ENCODE measurements at places on chromosomes 6 and 20. TPM values are rescaled to one million over a fixed set of nuclear protein-coding genes. Genes with fewer than 3 reads are reported as not detected.

- DNase-seq = no peak
Observed at GRCh38 chr6:157158897-157159296, 164.4 kb downstream of the TMEM242 start.

- DNase-seq = no peak
Observed at GRCh38 chr20:45765980-45766379, 25.7 kb downstream of the WFDC3 start.

DNA sequence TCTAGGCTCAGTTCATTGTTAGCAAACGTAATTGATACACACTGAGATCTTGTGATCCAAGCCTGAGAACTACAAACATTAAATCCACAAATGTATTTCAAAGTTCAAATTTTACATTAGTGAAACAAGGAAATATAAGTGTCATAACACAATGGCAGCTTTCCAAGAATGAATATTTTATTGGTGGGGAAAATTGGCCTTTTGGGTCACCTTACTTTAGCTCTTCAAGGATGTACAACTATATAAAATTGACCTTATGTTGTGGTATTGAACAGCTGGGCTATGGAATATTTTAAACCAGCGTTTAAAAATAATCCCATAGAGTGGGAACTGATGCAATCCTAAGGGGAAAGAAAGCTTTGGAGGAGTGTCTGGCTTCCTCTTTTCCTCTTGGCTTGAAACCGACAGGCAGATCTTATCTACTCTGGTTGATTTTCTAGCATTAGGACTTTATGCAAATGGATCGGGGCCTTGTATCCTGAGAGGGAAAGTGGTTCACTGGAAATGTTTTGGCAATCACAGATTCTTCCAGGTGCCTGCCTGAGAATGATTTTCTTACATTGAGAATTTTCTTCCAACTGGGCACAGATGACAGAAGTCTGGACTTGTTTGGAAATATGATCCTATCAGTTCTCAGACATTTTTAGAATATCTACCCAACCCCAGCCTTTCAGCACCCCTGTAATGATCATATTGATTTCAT is 184.8 kb upstream of the ECI2 start:
- DNase-seq = no peak

DNA sequence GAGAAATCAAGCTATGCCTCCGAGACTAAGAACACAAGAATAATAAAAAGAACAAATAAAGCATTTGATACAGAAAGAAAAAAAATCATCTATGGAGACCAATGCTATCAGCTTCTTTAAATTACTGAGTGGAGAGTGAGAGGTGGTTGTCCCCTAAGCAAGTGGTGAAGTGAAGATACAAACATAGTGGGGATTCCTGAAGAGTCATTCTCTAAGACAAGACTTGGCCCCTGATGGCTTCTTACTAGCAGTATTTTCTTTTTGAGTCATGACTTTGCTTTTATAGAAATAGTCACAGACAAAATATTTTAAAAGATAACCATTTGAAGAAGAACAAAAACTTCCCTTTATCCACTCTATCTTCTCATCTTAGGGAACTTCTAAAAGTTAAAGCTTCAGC is 261.4 kb upstream of the PRDM1 start:
- DNase-seq = no peak

GRCh38 chr6:40743690-40744446 is 156.7 kb upstream of the LRFN2 start:
- DNase-seq = no peak

DNA sequence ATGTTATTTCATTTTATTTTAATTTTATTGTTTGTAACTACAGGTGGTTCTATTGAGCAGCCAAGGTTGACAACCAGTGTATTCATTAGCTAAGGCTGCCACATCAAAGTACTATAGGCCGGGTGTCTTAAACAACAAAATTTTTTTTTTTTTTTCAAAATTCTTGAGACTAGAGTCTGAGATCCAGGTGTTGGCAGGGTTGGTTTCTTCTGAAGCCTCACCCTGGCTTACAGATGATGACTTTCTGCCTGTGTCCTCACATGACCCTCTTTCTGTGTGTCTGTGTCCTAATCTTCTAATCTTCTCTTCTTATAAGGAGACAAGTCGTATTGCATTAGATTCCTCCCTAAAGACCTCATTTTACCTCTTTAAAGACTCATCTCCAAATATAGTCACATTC is 208.4 kb downstream of the MANEA start:
- no peak for DNase-seq

- DNase-seq = no peak
Observed at GRCh38 chr6:11404081-11404480, 133.5 kb upstream of the TMEM170B start.

DNA sequence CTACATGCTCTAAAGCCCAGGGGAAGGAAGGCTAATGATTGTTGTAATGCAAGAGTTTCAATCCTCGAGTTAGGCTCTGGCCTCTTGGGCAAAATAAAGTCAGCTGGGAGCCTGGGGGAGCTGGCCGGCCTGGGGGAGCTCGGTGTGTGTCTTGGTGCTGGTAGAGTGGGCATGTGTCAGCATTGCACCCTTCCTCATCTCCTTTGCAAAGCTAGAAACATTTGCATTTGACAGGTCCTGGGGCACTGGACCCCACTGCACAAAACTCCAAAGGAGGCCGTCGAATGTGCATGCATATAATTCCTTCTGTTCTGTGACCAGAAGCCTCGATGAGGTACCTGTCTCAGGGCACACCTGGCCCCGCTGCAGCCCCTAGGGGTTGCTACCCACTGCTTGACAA is 74.6 kb upstream of the SLC22A23 start:
- no peak for DNase-seq

DNA sequence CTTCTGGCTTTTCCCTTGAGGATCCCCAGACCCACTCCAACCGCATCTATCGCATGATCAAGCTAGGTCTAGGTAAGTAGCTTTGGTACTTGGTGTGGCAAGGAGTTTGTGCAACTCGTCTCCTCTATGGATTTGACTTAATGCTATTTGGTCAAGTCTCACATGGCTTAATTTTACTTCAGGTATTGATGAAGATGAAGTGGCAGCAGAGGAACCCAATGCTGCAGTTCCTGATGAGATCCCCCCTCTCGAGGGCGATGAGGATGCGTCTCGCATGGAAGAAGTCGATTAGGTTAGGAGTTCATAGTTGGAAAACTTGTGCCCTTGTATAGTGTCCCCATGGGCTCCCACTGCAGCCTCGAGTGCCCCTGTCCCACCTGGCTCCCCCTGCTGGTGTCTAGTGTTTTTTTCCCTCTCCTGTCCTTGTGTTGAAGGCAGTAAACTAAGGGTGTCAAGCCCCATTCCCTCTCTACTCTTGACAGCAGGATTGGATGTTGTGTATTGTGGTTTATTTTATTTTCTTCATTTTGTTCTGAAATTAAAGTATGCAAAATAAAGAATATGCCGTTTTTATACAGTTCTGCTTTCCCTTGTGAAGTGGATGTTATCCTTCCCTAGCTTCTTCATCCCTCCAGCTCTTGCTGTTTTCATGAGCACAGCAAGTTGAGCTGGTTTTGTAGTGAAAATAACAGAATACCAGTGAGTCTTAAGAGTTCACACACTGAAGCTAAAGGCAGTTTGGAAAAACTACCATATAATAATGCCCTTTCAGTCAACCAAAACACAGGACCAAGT is 3.8 kb downstream of the SLC35B2 start:
- no peak for DNase-seq

GRCh38 chr6:70551566-70551965 is 15.2 kb upstream of the SDHAF4 start:
- no peak for DNase-seq

- DNase-seq = no peak
Observed at GRCh38 chr6:105814745-105815536, 271.2 kb upstream of the PRDM1 start.

DNA sequence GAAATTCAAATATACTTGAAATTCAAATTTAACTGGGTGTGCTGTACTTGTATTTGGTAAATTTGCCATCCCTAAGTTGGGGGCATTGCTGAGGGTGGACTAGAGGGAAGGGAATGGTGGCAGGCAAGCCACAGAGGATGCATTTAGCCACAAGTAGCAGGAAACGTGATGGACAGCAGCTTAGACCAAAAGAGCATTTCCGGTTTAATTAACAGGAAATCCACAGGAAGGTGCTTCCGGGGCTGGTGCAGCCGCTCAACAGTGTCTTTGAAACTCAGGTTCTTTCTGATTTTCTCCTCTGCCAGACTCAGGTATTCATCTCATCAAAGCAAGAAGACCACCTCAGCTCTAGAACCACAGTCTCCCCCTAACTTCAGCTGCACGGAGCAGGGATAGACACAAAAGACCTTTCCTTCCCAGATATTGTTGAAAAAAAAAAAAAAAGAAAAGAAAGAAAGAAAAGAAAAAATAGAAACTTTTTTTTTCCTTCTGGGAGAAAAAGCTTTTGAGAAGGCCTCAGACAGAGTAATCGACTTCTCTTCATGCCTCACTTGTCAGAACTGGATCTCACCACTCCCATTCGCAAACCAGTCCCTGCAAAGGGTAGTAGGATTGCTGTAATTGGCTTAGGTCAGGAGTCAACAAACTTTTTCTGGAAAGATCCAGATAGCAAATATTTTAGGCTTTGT is 8.0 kb upstream of the BCAS1 start:
- no peak for DNase-seq

- peak; percentile 72 for DNase-seq
Observed at GRCh38 chr6:139124887-139125672, 9.8 kb upstream of the HECA start.

- no peak for DNase-seq
Observed at GRCh38 chr20:46438156-46438750, 31.8 kb upstream of the ELMO2 start.

GUCA1A gene
- not detected for total RNA-seq

RIMS4 gene
- total RNA-seq = 0.55 TPM

GABRR2 gene
- 1.5 TPM for total RNA-seq

ULBP2 gene
- not detected for total RNA-seq

ASIP gene
- not detected for total RNA-seq

UNC93A gene
- not detected for total RNA-seq

Measured in sigmoid colon (tissue), 7 donors.